EL (cell line): ENCODE measurements at places on chromosomes 6 and 20.

DNA sequence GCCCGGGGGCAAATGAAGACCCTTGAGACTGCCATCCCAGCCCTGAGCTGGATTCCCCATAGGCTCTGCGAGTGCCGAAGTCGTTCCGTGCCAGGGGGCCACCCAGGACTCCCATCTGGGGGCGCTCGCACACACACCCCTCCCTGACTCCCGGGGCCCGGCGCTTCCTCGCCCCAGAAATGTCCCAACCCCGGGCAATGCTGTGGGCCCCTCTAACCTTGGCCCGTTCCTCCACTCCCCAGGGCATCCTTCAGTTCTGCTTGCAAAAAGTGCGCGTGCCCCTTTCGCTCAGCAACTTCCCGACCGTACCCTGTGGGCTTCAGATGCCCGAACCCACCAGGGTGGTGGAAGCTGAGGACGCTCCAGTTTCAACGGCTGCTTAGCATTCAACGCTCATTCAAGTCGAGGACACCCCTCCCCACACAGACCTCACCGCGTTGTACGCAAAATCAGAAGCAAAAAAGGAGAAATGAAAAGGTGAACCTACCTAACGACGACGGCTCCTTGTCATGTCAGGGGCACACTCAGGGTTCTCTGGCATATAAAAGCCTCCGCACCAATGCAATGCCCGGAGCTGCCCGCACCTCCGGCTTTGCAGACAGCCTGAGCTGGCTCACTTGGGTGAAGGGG lies 25.3 kb downstream of the RIPOR2 start:
- DNase-seq = peak; percentile 39

GRCh38 chr20:519999-520398 lies 23.6 kb downstream of the CSNK2A1 start:
- DNase-seq = no peak

- DNase-seq = no peak
Observed at GRCh38 chr6:77334093-77334492, 129.2 kb downstream of the HTR1B start.

GRCh38 chr20:40462566-40462965 lies 226.5 kb downstream of the MAFB start:
- no peak for DNase-seq
